ENCODE measurements at places on chromosomes 12 and 14.
A peak's percentile ranks its signal among the peaks of the same experiment; 100 is the strongest.

- DNase-seq: no peak
These were observed 140.4 kb downstream of the SLC35F4 start for GRCh38 chr14:57725399-57726077.

DNA sequence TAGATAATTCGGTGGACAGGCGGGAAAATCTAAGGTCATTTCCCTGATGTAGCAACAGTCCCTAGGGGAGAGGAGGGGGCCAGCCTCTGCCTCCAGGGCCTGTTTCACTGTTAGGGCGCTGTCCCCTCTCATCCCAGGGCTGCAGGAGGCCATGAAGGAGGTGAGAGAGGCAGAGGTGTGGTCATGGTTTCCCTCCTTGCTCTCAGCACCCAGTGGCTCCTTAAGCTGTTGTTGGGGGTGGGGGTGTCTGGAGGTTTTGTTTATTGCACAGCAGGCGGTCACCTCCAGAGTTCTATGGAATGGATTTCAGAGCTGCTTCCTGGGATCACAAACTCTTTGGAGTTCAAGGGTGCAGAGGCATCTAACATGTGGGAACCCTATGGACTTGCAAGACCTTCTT is 212.5 kb upstream of the RTL1 start:
- DNase-seq: no peak

GRCh38 chr12:120012067-120012621 is 23.1 kb downstream of the BICDL1 start:
- DNase-seq: peak; percentile 98

DNA sequence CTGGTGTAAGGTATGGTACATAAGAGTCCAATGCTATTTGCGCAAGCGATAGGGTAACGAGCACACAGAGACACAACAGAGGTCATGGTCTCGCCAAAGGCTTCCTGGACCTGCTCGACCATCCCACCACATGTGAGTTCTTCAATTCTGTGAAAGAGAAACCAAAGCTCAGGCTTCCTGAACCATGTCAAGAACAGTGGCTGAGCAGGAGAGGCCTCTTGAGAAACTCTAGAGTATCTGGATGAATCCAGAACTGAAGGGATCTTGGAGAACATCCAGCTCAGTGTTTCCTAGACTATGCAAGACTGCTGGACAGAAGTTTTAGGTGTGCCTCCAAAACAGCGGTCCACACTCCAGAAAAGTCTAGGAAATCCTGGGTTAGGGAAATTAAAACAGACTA is 114.5 kb downstream of the TRAFD1 start:
- no peak for DNase-seq

GRCh38 chr14:74615735-74616134 is 3.7 kb upstream of the LTBP2 start:
- DNase-seq: no peak

GRCh38 chr12:115451151-115451779 is 767.3 kb upstream of the TBX3 start:
- no peak for DNase-seq

Measured in CD4-positive, alpha-beta T cell treated with Interleukin-17A for 1 hour (primary cell).